A549 treated with CORT108297 at 1 μM for 4 hours (cell line): ENCODE measurements at places on chromosomes 16 and 17. TPM values are rescaled to one million over a fixed set of nuclear protein-coding genes. Genes with fewer than 3 reads are reported as not detected.

The DLX3 gene
- total RNA-seq = 0.11 to 0.22 TPM (median 0.15 TPM) in 5 replicates

The TP53TG3B gene
- 0.10 to 0.26 TPM (median 0.10 TPM) in 3 of 5 replicates, not detected in the others for total RNA-seq

The PKMYT1 gene
- total RNA-seq = 58.3 to 101 TPM (median 92.1 TPM) in 5 replicates

The SCARF1 gene
- 0.32 to 0.47 TPM (median 0.35 TPM) in 5 replicates for total RNA-seq

The RNF135 gene
- total RNA-seq = 22.2 to 25.7 TPM (median 24.7 TPM) in 5 replicates

The KRT20 gene
- 0.18 to 0.28 TPM (median 0.26 TPM) in 5 replicates for total RNA-seq

The CDK5R1 gene
- total RNA-seq = 2.5 to 3.9 TPM (median 3.8 TPM) in 5 replicates

The TP53TG3 gene
- 0.39 to 1.1 TPM (median 0.60 TPM) in 5 replicates for total RNA-seq

The PHF23 gene
- total RNA-seq = 82.4 to 100 TPM (median 91.5 TPM) in 5 replicates

The ITGAX gene
- 1.1 to 1.9 TPM (median 1.7 TPM) in 5 replicates for total RNA-seq

The ATP6V0A1 gene
- 37.0 to 51.0 TPM (median 43.6 TPM) in 5 replicates for total RNA-seq

The NPTX1 gene
- total RNA-seq = 78.5 to 156 TPM (median 115 TPM) in 5 replicates

The ZNF469 gene
- 8.3 to 15.5 TPM (median 13.0 TPM) in 5 replicates for total RNA-seq

The CHST4 gene
- total RNA-seq = 0.05 to 0.13 TPM (median 0.08 TPM) in 4 of 5 replicates, not detected in the other

The RFNG gene
- total RNA-seq = 16.5 to 27.3 TPM (median 26.4 TPM) in 5 replicates

The SSTR5 gene
- 0.25 to 0.37 TPM (median 0.33 TPM) in 5 replicates for total RNA-seq

The CA5A gene
- total RNA-seq = not detected in 5 replicates

The MEIOB gene
- 1.7 to 2.3 TPM (median 1.9 TPM) in 5 replicates for total RNA-seq

The MED13 gene
- 15.3 to 24.7 TPM (median 19.6 TPM) in 5 replicates for total RNA-seq
